ENCODE measurements at places on chromosomes 3 and 15.

- DNase-seq: no peak
Observed at GRCh38 chr15:36798794-36799193, 219.4 kb downstream of the CDIN1 start.

DNA sequence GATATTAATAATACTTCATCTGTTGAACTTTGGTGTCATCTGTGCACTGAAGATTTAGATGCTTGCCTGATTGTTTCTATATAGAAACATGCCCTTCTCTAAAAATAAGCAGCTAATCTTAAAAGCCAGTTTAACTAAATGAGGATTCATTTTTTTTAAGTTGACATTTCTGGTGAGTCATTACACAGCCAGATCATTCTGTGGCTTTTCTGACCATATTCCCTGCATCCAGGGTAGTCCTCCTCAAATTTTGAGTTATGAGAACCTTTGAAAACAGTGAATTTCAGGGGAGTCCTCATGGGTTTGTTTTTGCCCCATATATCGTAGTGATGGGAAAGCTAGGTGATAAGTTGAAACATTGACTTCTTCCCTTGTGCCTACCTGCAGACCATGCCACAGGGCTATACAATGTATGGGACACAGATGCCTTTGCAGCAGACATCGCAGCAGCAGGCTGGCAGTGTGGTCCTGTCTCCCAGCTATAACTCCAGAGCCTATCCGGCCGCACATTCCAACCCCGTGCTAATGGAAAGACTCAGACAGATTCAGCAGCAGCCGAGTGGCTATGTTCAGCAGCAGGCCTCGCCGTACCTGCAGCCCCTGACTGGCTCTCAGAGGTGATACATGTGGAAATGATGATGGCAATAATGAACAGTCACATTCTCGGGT, 26.5 kb upstream of the P2RY12 start:
- DNase-seq: no peak

DNA sequence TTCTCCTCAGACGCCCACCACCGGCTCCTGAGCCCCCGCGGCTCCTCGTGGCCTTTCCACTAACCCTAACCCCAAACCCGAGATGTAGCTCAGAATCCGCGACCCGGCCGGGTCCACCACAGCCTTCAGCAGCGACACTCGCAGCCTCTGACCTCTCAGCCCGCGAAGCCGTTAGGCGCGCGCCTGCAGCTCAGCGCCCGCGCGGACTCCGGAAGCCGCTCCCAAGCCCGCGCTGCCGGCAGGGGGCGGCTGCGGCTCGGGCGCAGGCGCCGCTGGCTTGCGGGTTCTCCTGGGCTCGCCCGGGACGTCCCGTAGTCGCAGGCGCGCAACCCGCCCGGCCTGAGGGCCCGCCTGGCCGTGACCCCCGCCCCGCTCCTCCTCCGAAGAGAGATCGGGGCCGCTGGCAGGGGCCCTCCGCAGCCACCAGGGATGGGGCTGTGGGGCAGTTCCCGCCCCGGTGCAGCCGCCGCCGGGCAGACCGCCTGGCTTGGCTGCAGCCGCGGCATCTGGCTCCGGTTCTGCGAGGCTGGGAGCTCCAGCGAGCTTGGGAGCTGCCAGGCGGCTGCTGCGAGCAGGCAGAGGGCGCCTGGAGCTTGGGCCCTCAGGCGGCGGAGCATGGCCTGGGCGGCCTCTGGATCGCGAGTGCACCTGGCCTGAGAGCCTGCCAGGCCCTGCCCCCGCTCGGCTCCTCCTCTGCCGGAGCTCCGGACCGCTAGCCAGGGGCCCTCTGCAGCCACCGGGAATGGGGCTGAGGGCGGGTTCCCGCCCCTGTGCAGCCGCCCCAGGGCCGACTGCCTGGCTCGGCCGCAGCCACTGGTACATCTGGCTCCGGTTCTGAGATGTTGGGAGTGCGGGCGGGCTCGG, 120.7 kb downstream of the LMLN start:
- DNase-seq: no peak

- DNase-seq: no peak
Observed at GRCh38 chr3:100562224-100562857, 47.1 kb upstream of the ADGRG7 start.

GRCh38 chr15:37095770-37096557, 4.4 kb downstream of the MEIS2 start:
- no peak for DNase-seq

GRCh38 chr15:60392601-60392985, 5.2 kb downstream of the ANXA2 start:
- no peak for DNase-seq

GRCh38 chr15:99074446-99074845, 30.4 kb upstream of the SYNM start:
- no peak for DNase-seq

DNA sequence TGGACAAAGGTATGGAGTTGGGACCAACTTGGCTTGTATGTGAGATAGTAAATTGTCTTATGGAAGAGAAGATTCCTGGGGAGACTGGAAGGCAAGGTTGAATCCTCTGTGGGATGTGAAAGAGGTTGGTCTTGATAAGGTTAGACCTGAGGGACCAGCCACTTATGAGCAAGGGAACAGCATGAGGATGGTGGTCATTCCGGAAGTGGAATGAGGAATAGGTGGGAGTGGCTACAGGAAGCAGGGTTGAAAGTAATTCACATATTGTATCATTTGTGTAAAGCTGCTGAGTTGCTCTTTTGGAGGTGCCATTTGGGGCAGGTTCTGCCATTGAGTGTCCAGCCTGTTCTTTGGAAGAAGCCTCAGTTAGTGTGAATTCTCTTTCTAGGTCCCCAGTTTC, 13.2 kb downstream of the USP13 start:
- no peak for DNase-seq

GRCh38 chr15:75238150-75238549, 20.0 kb upstream of the GOLGA6C start:
- DNase-seq: no peak

GRCh38 chr3:110608566-110608965, 463.1 kb upstream of the NECTIN3 start:
- DNase-seq: no peak

DNA sequence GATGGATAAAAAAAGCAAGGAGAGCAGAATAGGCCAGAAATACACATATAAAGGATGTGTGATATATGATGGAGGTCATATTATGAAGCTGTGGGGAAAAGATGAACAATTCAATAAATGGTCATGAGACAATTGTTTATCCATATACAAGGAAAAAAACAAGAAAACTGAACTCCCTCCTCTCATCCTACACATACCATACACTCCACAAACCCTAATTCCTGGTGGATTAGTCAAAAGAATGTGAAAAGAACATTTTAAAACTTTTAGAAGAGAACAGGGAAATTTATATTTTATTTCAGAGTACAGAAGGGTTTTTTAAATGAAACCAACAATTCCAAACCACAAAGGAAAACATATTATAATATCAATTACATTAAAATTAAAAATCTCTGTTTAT, 34.5 kb upstream of the NR2E3 start:
- no peak for DNase-seq

GRCh38 chr15:38651328-38652038, 86.9 kb upstream of the RASGRP1 start:
- no peak for DNase-seq

DNA sequence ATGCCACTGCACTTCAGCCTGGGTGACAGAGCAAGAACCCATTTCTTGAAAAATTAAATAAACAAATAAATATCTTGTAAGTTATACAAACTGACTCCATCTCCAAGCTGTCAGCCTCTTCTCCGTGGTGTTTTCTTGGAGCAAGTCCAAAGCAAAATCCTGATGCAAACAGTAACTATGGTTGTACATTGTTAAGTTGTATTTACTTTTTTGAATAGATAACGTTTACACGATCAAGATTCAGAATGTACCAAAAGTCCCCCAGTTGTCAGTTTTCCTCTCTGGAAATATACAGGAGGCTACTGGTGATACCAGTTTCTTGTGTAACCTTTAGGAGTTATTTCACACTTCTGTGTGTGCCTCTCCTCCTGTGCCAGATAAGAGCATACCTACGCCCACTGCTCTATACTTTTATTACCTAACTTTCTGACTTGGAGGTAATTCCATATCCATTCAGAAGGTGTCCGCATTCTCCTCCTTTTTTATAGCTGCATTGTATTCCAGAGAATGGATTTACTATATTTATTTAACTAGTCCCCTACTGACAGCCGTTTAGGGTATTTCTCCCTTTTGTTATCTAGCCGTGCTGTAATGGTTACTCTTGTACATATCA, 14.2 kb downstream of the CMTM7 start:
- no peak for DNase-seq

DNA sequence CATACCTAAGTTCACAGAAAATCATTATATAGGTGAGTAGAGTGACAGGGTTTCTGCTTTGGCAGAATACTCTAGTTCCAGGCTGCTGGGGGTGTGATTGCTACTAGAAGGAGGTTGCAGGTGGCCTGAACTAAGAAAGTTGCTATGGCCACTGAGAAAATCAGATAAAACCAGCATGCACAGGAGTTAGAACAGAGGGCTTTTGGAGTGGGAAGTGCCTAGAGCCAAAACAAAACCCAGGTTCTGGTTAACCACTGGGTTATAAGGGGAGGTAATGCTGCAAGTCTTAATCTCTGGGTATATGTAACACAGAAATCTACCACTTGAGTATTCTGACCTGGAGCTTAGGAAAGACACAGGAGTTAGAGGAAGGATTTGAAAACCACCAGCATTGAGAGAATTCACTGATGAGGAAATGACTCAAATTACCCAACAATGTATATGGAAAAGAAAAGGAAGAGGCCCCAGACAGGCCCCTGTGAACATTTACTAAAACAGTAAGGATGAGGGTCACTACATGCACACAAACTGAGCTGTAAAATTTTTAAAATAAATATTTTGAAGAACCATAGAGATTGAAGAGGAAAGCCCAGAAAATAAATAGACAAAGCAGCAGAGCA, 60.0 kb downstream of the PLOD2 start:
- no peak for DNase-seq

DNA sequence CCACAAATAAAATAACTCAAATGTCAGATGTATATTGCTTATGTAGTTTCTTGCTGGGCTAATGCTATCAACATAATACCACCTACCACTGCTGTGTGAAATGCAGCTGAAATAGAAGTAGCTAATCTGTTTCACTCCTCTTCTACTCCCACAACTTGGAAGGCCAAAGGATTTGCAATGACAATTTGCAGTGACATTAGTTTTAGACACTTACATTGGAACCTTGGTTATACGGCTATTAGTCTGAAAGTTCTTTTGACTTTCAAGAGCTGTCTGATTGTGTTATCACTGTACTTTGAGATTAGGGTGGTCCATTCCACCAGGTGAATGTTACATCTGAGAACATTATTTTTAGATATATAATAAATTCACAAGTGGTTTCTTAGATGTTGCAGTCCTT, 33.5 kb downstream of the COPS2 start:
- no peak for DNase-seq

DNA sequence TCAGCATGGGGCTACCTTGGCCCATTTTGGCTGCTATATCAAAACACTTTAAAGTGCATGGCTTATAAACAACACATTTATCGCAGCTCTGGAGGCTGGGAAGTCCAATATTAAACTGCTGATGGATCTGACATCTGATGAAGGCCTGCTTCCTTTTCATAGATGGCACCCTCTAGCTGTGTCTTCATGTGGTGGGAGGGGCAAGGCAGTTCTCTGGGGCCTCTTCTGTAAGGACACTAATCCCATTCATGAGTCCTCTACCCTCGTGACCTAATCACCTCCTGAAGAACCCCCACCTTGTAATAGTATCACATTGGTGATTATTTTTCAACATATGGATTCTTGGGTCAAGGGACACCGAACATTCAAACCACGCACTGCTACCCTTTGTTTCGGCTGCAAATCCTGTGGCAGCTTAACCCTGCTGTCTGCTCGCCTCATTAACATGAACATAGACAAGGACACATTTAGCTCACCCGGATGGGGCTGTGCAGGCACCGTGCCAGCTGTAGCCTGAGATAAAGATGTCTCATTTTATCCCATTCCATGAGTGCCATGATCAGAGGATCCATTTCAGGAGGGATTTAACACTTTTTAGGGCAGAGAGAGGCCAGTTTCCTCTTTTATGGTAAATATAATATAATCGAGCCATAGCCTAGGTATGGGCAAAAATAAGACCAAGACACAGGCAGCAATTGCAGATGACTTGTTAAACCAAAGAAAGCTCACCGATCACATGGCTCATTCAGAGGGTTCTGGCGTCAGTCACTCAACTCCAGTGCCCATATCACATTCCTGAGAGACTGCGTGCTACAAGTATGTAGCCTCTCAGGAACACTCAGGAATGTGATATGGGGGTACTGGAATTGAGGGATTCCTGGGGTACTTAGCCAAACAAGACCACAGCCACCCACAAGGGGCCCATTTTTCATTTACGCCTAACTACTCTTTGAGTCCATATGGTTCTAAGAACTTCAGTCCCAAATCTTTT, 251.1 kb upstream of the ST8SIA2 start:
- DNase-seq: no peak

DNA sequence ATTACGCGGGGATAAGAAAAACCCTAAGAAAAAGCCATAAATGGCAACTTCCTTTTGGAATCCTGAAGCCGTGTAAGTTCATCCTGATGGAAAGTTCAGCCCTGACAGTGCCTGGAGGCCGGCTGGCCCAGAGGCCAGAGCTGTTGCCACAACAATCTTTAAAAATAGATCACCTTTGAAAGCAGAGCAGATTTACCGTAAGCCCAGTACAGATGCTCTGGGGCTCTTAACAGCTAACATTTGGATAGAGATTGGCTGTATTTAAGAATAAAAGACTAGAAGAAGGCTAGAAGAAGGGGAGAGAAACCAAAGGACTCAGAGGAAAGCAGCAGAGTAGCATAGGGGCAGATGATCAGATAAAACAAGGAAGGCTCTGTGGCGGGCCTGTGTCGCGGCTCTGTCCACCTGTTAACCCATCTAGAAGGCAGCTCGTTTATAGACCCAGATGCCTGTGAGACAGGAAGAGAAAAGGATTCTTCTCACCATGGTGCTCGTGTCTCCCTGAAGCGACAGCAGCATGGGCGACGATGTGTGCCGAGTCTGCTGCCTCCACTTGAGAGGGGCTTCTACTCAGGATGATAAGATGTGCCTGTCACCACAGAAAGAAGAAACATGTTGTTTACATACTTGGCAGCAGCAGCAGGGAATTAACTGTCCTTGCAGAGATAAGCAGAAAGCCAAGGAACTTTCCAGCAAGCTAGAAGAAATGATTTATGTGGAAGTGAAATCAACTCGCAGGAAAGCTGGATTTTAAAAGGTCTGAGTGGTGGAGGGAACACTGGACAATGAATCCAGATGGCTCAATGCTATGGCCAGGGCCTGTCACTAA, 69.9 kb downstream of the SYNM start:
- no peak for DNase-seq

DNA sequence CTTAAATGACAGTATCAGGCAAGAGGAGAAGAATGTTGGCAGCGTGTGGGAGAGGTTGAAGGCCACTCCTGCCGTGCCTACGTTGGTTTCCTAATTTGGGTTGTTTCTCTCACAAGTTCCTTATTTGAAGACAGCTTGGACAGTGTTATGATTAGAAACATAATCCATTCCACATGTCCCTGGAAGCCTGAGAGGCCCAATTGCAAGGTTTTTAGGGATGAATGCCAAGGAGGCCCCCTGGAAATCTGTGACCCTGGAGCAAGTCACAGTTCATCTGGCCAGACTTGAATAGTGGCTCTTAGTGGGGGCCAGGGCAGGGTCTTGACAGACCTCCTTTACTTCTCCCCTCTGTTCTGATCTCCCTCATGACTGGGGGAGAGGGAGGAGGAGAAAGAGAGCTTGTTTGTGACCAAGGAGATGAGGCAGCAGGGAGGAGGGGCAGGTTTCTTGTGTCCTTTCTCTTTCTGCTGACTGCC, 584.4 kb upstream of the TBL1XR1 start:
- DNase-seq: no peak
